ENCODE measurements at places on chromosomes 11 and 22. TPM values are rescaled to one million over a fixed set of nuclear protein-coding genes. Genes with fewer than 3 reads are reported as not detected.

Gene OR10D3
- total RNA-seq, result not detected

DNA sequence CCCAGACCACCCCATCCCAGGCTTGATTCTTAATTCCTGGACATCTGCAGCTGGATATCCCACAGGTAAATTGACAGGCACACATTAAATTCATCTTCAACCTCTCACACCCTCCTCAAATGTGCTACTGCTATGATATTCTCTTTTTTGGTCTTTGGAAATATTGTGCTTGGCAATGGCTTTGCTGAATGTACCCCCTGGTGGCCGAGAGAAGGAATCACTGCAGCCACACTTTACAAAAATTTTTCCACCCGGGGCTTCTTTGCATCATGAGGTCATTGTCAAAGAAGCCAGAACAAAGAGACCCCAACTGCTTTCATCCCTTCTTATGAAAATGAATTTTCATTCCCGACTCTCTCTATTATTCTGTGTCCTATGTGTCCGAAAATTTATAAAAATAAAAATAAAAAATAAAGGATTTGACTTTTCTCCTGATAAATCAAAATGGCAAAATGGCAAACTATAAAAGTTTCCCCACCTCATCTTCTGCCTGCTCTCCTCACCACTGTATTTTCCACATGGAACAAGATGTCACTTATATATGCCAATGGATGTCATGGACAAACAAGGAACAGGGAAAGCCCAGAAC is 15.0 kb upstream of the CYB5R2 start:
- H3K27ac ChIP-seq, result no peak overlapping the region
- H3K4me3 ChIP-seq, result no peak overlapping the region
- H3K36me3 ChIP-seq, result no peaks in the 10 kb centered on the region
- peaks cover 14% of the 10 kb centered on the region for H3K27me3 ChIP-seq
- H3K4me1 ChIP-seq, result no peaks in the 10 kb centered on the region

Gene FERMT3
- 27.0 TPM for total RNA-seq

Gene PRG3
- not detected for total RNA-seq

DNA sequence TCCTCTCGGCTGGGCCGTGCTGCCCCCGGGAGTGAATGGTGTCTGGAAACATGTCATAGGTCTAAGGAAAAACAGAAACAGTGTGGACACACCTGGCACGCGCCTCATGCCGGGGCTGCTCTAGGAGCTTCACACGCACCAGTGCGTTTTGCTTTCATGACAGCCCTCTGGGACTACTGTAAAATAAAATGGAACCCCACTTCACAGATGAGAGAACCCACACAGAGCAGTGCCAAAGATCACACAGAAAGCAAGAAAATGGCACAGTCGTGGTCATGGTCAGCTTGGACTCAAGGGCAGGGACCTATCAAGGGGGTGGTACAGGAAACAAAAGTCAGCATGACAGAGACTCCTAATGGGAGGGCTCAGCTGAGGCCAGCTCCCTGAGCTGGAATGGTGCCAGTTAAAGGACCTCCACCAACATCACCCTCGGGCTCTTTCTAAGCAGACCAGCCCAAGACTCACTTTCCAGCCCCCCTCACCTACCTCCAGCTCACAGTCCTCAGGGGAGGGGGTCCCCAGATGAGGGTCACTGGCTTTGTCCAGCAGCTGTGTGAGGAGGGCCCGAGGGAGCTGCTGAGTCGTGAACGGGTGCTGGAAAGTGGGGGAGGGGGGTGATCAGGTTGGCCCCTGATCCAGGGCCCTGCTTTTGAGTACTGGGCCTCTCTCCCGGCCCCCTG is 3.3 kb downstream of the MAP4K2 start:
- peaks cover 21% of the 10 kb centered on the region for H3K4me1 ChIP-seq
- H3K27ac ChIP-seq, result no peak overlapping the region
- no peaks in the 10 kb centered on the region for H3K27me3 ChIP-seq
- no peaks in the 10 kb centered on the region for H3K36me3 ChIP-seq
- DNase-seq, result no peak

DNA sequence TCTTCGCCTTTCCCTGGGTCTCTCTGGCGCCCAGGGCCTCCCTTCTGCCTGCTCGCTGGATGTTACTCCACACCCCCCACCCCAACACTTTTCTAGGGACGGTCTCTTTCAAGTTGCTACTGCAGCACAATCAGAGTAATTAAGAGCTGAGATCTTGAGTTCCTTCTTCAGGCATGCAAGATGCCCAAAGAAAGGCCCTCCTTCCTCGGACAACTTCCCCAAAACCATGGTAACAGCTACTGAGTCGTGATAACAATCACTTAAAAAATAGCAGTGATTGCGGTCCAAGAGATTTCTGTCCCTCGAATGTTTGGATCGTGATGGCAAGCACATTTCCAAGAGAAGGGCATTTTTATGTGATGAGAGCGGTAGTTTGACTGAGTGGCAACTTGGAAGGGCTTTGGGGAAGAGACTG is 638 bp upstream of the TENM4 start:
- DNase-seq, result no peak
- H3K4me3 ChIP-seq, result no peak overlapping the region
- H3K4me1 ChIP-seq, result peaks cover 40% of the 10 kb centered on the region
- H3K27me3 ChIP-seq, result peaks cover 91% of the 10 kb centered on the region

Gene OR51E1
- total RNA-seq, result not detected

Gene GRAMD1B
- 4.8 TPM for total RNA-seq

DNA sequence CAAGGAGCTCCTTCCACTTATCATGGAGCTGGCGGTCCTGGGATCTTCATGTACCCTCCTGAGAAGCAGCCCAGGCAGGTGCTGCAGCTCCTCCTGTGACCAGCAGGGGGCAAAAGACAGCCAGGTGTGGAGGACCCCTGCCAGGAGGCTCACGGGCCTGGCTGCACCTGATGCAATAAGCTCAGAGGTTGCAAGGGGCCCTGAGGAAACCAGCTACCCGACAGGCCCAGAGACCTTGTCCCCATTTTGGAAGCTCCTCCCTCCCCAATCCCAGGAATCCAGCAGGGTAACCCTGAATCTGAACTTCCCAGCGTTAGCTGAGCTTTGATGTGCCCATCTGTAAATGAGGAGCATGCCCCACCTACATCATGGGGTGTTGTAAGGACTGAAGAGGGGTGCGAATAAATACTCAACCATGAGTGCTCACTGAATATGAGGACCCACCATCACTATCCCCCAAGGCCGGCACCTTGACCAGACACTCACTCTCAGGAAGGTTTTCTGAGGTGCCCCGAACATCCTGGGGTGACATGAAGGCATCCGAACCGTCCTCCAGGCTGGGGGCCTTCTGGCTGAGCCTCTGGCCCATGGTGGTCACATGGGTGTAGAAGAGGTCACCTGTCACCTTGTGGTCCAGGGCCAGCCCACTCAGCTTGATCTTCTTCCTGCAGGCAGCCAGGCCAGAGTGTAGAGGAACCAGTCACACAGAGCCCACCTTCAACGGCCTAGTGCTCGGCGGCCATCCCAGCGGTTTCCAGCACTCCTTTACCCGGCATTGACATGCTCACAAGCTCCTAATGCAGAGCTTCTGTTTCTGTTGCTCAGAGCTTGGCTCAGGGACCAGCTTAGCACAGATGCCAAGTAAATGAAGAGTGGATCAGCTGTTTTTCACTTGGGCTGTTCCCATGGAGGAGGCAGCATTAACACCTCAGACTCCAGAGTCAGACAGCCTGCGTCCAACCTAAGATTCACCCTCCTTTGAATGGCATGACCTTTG is 21.7 kb downstream of the SLC43A1 start:
- no peak overlapping the region for H3K27ac ChIP-seq
- H3K36me3 ChIP-seq, result no peaks in the 10 kb centered on the region
- no peaks in the 10 kb centered on the region for H3K27me3 ChIP-seq
- DNase-seq, result peak; percentile 68

Gene TRIM51
- total RNA-seq, result not detected

GRCh38 chr11:26862801-26863200 is 131.1 kb upstream of the FIBIN start:
- H3K4me1 ChIP-seq, result no peaks in the 10 kb centered on the region
- no peaks in the 10 kb centered on the region for H3K36me3 ChIP-seq
- H3K27ac ChIP-seq, result no peak overlapping the region
- no peak overlapping the region for H3K4me3 ChIP-seq
- no peak for DNase-seq

Gene NADSYN1
- total RNA-seq, result 271 TPM

DNA sequence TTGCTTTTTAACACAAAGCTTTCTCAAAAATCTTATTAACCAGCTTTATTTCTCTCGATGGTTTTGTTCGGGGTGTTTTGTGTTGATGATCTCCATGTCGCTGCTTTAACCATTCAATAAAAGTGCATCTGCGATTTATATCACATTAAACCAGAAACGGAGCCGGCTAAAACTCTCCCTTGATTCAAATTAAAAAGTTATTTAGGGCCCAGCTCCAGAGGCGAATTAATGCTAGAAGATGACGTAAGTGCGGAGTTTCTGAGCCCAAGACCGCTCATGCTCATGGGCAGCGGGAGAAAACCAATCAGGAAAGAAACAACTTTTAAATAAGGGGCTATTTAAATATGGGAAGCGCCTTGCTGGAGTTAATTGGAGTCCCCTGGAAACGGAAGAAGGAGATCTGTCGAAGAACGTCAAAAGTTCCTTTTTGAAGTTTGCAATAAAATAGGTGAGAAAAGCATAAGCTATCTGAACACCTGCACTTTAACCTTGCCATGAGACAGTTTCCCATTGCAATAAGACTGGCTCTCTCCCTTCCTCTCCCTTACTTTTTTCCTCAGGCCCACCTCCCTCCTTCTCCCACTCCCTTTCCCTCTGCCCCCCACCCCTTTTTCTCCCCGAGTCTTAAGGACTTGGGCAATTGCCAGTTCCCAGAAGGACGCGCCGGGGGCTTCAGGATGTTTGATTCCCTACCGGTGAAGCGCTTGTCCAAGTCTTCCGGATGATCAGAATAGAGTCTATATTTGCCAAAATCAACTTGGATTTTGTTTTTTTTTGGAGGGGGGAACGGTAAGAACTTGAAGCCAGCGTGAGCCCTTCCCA is 1.9 kb upstream of the DBX1 start:
- no peak for DNase-seq
- H3K36me3 ChIP-seq, result no peaks in the 10 kb centered on the region
- H3K4me3 ChIP-seq, result no peak overlapping the region
- no peak overlapping the region for H3K27ac ChIP-seq

DNA sequence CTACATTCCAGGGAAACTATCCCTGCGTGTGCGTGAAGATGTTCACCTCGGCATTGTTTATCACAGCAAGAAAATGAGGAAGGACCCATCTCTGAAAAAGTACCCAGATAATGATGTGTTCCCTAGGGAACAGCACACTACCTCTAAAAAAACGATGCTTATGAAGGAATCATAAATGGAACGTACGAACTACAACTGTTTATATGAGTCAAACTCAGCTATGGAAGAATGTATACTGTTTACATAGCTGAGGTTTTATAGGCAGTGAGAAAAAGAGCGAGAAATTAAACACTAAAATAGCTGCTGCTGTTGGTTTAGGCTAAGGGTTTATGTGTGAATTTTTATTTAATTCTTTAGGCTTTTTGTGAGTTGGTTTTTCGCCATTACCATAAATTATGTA is 48.9 kb downstream of the APOL1 start:
- DNase-seq, result no peak
- H3K27me3 ChIP-seq, result no peaks in the 10 kb centered on the region
- peak overlapping the region; percentile 70 for H3K27ac ChIP-seq
- H3K4me1 ChIP-seq, result peaks cover 33% of the 10 kb centered on the region
- no peak overlapping the region for H3K4me3 ChIP-seq

- H3K36me3 ChIP-seq, result no peaks in the 10 kb centered on the region
- H3K27ac ChIP-seq, result no peak overlapping the region
- H3K27me3 ChIP-seq, result no peaks in the 10 kb centered on the region
- DNase-seq, result peak; percentile 38
- H3K4me1 ChIP-seq, result peaks cover 21% of the 10 kb centered on the region
- no peak overlapping the region for H3K4me3 ChIP-seq
Measured at GRCh38 chr22:20128902-20129746, 2.5 kb upstream of the ZDHHC8 start.

DNA sequence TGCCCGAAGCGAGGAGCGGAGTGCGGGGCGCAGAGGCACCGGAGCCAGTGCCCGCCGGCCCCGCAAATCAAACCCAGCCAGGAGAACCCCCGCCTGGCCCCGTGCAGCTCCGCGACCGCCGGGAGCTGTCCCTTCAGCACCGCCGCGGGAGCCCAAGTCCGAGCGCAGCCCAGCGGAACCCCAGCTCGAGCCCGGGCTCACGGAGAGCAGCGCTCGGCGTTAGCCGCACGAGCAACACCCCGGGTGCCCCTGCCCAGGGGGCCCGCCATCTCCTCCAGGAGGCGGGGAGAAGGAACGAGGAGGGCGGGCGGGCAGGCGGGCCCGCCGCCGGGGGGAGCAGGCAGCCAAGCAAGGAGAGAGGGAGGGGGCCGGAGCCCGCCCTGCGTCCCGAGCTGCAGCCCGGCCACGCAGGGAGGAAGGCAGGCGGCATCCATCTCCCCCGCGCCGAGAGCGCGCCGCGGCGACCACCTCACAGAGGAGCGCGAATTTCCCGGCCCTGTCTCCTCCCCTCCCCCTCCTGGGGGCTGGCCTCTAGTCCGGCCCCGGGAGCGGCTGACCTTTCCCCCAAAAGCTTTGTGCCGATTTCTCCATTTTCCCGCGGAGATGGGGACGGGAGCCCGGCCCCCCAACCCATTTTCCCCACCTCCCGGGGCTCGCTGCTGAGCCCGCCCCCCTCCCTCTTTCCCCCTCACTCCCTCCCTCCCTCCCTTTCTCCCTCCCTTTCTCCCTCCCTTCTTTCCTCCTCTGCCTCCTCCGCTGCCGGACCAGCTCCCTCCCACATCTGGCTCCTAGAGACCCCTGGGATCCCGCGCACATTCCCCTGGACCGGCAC is 621 bp downstream of the KCNC1 start:
- peaks cover 70% of the 10 kb centered on the region for H3K27me3 ChIP-seq
- H3K4me3 ChIP-seq, result peak overlapping the region; percentile 45
- DNase-seq, result peak; percentile 51
- H3K27ac ChIP-seq, result no peak overlapping the region
- no peaks in the 10 kb centered on the region for H3K36me3 ChIP-seq
- H3K4me1 ChIP-seq, result no peaks in the 10 kb centered on the region

Gene PHRF1
- total RNA-seq, result 56.7 TPM

GRCh38 chr11:114102993-114103896 is 43.7 kb downstream of the ZBTB16 start:
- no peak overlapping the region for H3K27ac ChIP-seq
- no peaks in the 10 kb centered on the region for H3K36me3 ChIP-seq
- H3K27me3 ChIP-seq, result no peaks in the 10 kb centered on the region
- no peak for DNase-seq

Gene CDK2AP2
- total RNA-seq, result 76.5 TPM

DNA sequence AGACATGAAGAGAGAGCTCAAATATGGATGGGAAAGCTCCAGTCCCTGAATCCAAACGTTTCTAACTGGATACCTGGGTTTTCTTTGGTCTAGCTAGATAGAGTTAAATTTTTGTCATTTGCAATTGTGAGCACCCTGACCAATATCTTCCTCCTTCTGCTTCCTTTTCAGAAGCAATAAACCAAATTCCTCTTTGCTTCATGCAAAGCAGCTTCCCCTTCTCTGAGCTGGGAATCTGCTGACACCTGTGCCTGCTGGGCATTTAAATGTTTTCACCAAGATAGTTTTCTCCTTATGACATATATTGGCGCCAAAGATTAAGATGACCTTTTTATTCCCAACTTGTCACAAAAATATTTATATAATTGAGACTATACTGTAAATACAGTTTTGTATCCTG is 27.9 kb upstream of the PAK1 start:
- no peak for DNase-seq
- H3K4me1 ChIP-seq, result no peaks in the 10 kb centered on the region
- H3K4me3 ChIP-seq, result no peak overlapping the region
- no peaks in the 10 kb centered on the region for H3K36me3 ChIP-seq
- H3K27me3 ChIP-seq, result no peaks in the 10 kb centered on the region

- no peaks in the 10 kb centered on the region for H3K4me1 ChIP-seq
- no peak overlapping the region for H3K4me3 ChIP-seq
- no peak overlapping the region for H3K27ac ChIP-seq
- DNase-seq, result no peak
Measured at GRCh38 chr11:107118025-107118720, 99.9 kb upstream of the GUCY1A2 start.
